ENCODE measurements at places on chromosomes 12 and 14.

GRCh38 chr12:54337854-54338650 is 13.1 kb downstream of the COPZ1 start:
- no peak for DNase-seq

GRCh38 chr12:11771895-11772502 is 122.5 kb downstream of the ETV6 start:
- no peak for DNase-seq

- DNase-seq: no peak
Measured at GRCh38 chr12:124578445-124578844, 11.0 kb upstream of the NCOR2 start.

DNA sequence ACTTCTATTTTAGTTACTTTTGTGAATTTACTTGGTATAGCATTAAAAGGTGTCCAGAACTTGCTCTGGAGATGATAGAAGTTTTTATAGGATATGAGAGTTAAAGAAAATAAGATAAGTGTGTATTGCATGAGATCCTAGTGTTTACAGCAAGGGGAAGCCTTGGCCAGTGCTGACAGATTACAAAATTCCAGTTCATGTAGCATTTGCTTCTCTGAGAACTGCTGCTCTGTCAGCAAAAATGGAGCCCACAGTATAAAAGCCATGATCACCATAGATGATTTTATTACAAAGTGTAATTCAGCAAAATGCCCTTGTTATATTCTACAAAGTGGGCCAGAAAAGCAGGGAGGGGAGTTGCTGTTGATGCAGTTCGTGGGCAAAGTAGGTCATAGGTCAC is 40.0 kb upstream of the ATF1 start:
- no peak for DNase-seq

DNA sequence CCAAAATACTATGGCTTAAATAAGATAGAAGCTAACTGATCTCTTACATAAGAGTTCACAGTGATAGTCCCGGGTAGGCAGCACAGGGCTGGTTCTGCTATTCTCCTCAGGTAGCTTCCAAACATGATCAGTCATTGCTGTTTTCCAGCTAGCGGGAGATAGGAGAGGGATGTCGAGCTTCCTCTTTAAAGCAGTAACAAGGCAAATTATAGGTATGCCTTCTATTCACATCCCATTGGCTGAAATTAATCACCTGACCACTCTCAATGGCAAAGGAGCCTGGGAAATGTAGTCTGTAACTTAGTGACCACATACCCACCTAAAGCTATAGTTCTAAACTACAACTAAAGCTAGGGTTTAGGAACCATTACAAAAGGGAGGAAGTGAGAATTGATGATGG is 34.5 kb upstream of the VRK1 start:
- no peak for DNase-seq

Data from stimulated activated CD4-positive, alpha-beta T cell treated with anti-CD3 and anti-CD28 coated beads, Interleukin-1b, Interleukin-23, amount 100 ng/mL, for 1 hour (primary cell).